ENCODE measurements at places on chromosomes 5 and 9.

DNA sequence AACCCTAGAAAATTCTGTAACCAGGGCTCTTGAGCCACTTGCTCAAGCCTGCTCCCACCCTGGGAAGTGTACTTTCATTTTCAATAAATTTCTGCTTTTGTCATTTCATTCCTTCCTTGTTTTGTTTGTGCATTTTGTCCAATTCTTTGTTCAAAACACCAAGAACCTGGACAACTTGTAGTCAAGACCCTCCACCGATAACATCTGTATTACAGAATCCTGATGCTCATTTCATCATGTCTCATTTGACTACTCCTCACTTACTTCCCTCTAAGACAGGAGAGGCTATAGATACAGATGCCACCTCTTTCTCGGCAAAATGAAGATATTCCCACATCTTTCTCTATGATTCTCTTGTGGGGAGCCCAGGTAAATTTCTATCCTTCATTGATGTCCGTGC, 183.5 kb downstream of the TMEM232 start:
- no peak for DNase-seq

GRCh38 chr9:137919649-137920141, 42.1 kb downstream of the CACNA1B start:
- DNase-seq = no peak

- no peak for DNase-seq
Measured at GRCh38 chr9:69985971-69986370, 57.7 kb upstream of the MAMDC2 start.

DNA sequence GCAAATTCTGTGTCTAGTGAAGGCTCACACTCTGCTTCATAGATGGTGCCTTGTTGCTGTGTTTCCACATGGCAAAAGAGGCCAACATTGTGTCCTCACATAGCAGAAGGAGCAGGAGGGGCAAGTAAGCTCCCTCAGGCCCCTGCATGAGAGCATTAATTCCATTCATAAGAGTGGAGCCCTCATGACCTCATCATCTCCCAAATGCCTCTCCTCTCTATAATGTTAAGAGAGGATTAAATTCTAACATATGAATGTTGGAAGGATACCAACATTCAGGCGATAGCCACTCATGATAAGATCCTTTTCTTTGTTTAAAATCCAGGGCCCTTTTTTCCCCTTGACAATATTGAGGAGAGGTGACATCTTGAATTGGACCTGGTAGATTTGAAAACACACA, 35.2 kb upstream of the PAM start:
- DNase-seq = no peak

GRCh38 chr5:137146402-137146890, 352.7 kb downstream of the SPOCK1 start:
- DNase-seq = peak; percentile 59

GRCh38 chr5:148849461-148849860, 23.1 kb downstream of the ADRB2 start:
- no peak for DNase-seq

DNA sequence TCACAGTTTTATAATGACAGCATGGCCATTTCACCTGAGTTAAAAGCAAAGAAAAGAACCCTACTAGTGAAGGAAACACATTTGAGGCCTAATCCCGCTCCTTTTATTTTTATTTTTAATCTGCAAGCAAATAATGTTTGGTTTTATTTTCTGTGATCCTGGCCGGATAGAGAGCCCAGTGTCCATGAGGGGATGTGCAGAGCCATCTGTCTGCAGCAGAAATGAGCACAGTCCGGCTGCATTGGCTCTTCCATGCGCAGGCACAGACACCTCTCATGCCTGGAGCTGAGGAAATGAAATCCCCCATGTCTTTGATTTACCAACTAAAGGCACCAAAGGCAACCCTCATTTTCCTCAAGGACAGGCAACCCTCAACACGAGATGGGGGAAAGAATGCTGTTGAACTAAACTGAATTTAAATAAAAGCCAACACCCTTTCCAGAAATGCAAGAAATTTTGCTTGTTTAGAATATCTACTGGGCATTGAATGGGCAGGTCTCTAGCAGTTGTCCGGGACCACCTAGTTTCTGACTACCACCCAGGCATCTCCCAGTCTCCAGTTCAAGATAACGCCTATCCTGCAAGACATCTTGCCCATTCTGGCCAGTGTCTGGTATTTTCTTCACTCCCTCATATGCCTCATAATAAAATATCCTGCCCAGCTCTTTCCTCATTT, 47.9 kb upstream of the SEMA6A start:
- DNase-seq = no peak

DNA sequence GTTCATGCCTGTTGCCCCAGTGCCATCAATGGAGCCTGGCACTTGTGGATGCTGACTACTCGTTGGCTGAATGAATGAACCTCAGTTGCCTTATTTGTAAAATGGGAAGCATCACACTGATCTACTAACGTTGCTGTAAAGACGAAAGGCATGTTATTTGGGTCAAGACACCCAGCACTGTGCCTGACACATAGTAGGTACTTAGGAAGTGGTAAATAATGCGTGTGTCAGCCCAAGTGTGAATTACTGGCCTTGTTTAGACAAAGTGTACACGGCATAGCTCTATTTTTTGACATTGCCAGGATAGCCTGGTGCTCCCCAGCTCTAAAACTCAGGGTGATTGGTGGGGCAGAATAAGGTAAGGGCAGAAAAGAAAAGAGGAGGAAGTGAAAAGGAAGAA, 27.4 kb downstream of the ERGIC1 start:
- no peak for DNase-seq

- peak; percentile 28 for DNase-seq
Measured at GRCh38 chr9:114304416-114305188, 18.3 kb upstream of the ORM1 start.

DNA sequence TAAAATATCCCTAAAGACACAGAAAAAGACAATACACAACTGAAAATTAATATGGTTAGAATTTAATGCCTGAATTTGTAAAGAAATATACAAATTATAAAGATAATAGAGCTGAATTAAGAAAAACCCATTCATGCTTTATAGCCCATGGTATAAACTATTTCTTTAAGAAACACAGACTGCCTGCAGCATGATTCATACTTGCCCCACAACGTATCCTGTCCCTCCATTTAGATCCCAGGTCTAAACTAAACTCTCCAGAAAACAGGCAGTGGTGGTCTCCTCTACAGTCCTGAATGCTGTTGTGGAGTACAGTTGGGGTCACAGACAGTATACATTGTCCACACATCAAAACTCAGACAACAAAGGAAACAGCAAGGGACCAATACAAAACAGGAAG, 24.8 kb downstream of the IL6ST start:
- no peak for DNase-seq

GRCh38 chr5:148401604-148402003, 17.8 kb downstream of the FBXO38 start:
- DNase-seq = no peak

- DNase-seq = no peak
Measured at GRCh38 chr9:135443797-135444425, 35.7 kb upstream of the PPP1R26 start.

- no peak for DNase-seq
Measured at GRCh38 chr5:98503616-98504015, 269.8 kb upstream of the RGMB start.

DNA sequence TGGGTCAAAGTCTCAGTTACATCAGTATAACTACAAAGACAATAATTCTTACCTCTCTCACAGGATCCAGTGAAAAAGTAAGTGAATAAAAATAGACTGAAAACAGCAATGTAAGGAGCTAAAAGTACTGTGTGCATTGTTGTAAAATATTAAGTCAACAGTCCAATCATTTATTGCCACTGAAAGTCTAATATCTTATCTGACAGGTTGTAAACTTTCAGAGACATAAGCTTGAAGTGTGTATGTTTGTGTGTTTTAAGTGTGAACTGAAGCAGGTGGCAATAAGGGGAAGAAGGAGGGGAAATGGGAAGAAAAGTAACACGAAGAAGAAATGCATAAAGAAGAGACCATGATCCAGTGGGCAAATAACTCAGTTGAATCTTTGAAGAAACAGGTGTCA, 229.7 kb upstream of the TAS2R1 start:
- no peak for DNase-seq

DNA sequence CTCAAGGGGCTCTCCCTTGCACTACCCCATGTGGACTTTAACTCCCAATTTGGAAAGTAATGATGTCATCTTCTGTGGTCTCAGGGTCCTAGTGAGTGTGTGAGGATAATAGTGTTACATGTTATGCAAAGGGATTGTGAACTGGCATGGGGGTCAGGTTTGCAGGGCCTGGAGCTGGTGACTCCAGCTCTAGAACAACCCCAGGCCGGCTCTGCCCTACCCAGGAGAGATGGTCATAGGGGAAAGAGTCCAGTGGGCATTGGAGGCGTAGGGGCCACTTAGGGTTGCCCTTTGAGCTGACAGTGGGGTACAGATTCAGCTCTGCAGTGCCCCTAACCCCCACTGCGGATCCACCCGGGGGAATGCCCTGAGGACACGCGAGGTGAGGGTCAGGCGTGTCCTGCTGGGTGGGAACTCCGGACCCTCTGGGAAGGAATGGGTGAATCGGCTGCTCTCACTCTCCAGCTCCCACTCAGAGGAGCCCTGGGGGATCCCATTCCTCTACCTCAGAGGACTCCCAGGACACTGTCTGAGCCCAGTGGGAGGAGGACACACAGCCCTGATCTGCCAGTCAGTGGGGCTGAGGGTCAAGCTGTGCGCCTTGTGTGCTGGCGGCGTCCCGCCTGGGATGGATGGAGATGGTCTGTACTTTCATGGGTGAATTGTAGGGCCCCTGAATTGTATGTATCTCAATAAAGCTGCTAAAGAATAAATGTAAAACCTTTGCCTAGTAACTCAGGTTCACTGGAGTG, 2.5 kb upstream of the NKD2 start:
- peak; percentile 26 for DNase-seq

- peak; percentile 82 for DNase-seq
Measured at GRCh38 chr5:34655354-34655991, 655 bp upstream of the RAI14 start.

- no peak for DNase-seq
Measured at GRCh38 chr5:14914193-14914592, 42.6 kb upstream of the ANKH start.

DNA sequence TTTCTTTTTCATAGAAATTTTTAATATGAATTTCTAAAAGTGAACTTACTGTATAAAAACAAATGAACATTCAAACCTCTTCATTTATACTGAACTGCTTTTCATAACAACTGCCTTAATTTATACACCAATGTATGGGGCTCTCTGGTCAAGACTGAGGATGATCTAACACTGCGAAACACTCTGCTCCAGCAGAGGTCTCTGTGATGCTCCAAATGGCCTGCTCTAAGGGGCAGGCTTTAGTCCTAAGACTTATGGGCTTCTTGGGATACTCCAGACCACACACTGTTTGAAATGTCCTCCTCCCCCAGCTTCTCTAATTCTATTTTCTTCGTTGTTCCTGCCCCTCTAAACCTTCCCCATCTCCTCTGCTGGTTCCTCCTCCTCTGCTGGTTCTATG, 58.5 kb downstream of the LIFR start:
- no peak for DNase-seq

DNA sequence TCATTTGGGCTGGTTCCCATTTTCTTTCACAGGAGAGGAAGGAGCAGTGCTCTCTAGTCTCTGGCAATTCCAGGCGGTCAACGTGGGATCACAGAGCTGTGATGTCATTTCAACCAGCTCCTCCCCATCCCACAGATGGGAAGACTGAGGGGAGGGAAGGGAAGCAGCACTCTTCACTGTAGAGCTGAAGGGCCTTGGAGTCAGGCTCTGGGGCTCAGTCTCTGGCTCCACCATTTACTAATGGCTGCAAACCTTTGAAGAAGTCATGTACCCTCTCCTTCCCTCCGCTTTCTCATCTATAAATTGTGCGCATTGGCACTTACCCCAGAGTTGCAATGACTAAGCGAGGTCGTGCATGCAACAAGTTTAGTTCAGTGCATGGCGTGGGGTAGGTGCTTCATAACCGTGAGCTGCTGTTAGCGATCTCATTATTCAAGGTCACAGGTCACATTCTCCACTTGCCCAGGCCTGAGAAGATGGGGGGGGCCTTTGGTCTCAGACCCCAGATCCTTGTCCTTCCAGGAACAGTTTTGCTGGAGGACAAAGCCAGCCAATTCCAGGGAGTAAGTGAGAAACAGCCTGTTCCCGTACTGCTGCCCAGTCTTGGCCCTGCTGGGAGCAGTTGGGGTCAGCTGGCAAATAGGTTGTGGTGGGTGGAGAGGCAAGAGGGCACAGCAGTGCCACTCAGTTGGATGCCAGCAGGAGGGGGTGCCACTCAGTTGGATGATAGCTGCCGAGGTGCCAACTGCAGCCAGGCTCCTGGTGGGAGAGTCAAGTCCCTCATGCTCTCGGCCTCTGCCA, 136.7 kb downstream of the RGS3 start:
- DNase-seq = peak; percentile 48

DNA sequence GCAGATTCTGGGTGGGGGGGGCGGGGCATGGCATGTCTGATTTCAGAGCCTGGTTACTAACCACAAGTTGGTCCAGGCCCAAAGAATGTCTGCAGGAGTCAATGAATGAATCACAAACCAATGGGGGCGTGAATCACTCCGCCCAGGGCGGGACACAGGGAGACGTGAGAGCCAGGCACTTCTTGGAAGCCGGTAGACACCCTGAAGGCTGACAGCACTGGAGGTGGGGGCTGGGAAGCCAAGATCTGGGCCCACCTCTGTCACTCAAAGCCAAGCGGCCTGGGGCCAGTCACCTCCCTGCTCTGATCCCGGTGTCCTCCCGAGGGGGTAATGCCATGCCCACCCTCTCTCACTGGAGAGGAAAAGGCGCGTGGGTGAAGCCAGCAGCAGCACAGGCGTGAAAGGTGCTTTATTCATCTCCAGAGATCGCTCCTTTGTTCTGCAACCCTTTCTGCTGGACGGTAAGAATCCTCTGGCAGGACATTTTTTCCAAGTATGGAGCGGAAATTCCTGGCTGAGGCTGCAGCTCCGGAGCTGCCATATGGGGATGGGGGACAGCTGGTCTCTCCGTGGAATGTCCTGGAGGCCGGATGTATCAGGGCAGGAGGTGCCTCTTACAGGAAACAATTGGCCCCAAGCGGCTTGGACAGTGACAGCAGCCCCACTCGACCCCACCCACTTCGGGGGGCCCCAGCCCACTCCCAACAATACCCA, 85.0 kb downstream of the STK10 start:
- peak; percentile 80 for DNase-seq

DNA sequence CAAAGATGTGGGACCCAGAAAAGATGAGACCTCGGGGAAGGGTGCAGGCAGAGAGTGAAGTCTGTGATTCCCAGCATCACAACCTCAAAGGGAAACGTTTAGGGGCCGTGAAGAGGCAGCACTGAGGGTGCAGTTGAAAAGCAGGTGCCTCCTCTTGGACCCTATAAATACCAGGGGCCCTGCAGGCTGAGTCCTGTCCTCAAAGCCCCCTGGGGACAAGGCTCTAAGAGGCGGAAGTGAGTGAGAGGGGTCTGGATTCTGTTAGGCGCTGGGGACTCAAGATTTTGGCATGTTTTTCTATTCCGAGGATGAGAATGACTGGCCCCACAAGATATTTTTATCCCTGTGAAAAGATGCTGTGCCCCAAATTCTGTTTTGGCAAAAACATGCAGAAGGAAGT, 107.8 kb downstream of the THBS4 start:
- DNase-seq = no peak

GRCh38 chr9:13688990-13689600, 409.6 kb upstream of the MPDZ start:
- DNase-seq = no peak
